ENCODE measurements at places on chromosomes 3 and 15.

GRCh38 chr3:38950581-38950980 is 101.2 kb downstream of the SCN11A start:
- no peak for DNase-seq

GRCh38 chr15:61227269-61227949 is 1.7 kb downstream of the RORA start:
- no peak for DNase-seq

- no peak for DNase-seq
Observed at GRCh38 chr15:90570643-90571042, 40.9 kb downstream of the CRTC3 start.

DNA sequence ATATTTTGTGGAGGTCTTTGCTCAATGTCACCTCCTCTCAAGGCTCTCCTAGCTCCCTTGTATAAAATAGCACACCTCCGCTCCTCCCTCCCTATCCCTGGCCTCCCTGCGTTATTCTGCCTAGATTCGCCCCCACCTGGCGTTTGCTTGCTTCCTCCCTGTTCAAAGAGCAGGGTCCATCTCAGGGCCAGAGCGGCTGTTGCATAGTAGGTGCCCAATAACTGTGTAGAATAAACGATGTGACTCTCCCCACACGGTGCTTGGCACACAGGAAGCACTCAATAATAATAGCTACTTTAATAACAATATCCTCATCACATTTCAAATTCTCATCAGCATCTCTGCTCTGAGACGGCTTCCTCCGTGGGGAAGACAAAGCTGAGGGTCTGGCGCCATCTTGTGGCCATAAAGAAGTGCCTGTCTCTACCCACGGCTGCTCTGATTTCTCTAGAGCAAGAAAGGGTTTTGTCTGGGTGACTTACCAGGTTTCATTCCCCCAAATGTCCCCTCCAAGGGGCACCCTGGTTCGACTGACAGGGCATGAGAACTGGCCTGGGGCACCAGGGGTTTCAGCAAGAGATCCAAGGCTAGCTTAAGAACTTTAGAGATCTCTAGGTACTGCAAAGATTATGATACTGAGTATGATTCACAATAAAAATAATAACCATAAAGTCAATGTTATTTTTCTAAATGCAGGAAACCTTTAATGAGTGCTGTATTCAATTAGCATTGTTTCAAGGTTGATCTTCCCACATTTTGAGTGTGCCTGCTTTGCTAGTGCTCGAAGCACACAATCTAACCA is 16.1 kb downstream of the CD276 start:
- peak; percentile 79 for DNase-seq

GRCh38 chr3:138429665-138430064 is 4.8 kb upstream of the ESYT3 start:
- DNase-seq = no peak

- DNase-seq = no peak
Observed at GRCh38 chr15:60130398-60130797, 126.3 kb downstream of the FOXB1 start.

DNA sequence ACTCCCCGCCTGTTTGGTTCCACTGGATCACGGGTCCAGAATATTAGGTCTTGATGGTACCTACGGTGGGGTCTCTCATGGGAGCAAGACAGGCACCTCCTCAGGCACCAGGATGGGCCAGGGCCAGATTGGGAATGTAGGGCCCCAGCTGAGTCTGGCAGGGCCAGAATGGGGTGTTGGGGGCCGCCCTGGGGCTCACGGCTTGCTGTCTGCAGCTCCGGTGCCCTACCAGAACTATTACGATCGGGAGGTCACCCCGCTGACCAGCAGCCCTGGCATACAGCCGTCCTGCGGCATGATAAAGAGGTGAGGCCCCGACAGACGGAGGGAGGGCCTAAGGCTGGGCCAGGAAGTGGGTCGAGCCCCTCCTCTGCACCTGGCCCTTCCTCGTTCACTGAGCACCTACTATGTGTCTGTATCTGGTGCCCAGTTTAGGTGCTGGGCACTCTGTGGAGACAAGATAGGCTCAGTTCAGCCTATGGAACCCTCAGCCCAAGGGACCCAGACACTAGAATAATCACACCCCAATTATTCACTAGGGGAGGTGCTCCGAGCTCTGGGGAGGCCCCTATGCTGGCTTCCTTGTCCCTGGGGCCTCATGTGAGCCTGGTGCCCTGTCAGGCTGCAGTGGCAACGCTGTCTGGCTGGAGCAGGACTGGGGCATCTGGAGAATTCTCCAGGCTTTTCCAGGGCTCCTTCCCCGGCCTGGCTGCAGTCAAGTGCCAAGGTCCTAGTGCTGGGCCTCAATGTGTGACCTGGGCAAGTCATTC is 37.9 kb downstream of the PSTPIP1 start:
- no peak for DNase-seq

DNA sequence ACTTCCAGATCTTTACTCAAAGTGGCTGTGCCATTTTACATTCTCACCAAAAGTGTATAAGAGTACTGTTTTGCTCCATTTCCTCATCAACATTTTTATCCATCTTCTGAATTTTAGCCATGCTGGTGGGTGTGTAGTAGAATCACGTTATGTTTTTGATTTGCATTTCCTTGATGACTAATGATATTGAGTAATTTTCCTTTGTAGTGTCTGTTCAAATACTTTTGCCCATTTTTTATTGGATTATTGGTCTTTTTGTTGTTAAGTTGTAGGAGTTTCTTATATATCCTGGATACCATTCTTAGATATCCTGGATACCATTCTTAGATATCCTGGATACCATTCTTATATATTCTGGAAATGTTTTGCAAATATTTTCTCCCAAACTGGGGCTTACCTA is 344.9 kb downstream of the LRRC3B start:
- DNase-seq = no peak

DNA sequence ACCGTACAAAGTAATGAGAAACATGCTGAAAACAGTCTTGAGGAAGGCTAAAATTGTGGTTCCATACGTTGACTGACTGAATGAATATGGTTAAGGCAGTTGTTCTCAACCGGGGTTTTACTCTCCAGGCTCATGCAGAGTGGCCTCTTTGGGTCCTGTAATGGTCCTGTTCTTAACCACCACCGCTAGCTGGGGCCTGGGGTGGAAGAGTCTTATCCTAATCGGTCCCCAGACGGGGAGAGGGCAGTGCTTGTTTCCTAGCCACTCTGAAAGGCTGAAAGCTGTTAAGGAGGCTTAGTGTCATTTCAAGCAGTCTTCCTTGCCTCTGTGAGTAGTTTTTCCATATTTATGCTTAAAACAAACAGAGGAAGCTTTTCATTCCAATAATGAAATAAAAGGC is 32.0 kb downstream of the SELENOT start:
- no peak for DNase-seq

- no peak for DNase-seq
Observed at GRCh38 chr15:40567111-40567510, 2.0 kb upstream of the RPUSD2 start.

DNA sequence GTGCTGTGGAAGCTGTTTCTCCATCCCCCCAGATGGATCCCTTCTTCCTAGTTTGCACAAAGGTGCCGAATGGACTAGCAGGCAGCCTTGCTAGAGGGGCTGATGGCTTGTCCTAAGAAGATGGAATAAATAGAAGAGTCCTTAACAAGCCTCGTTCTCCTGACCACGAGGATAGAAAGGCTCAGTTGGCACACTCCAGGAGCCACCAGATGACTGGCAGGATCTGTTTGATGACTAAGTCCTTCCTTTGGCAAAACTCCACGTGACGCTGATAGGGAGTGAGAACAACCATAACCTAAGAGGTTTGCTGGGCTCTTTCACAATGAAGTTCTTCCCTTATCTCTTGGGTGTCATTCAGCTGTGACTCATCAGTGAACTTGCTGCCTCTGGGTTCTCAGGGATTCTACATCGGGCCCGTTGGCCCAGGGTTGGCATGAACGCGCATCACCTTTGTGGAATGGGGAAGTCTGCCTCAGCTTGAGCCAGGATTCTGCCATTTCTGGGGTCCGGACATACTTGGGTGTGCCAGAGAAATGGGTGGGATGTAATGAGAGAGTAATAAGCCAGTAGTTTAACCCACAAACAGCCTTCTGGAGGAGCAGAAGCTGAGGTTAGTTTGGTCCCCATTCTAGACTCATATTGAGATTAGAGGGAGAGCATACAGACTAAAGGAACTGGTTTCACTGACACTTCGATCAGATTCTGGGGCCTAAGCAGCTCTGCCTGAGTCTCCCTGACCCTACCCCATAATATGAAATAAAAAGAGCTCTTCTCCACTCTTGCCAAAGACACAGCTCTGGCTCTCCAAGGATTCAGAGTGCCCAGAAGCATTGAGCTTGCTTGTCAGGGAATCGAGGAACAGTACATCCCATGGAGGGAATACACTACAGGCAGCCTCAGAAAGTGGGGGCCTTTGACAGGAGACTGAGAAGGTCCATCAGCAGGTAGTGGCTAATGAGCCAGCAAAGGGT is 2.0 kb upstream of the MELTF start:
- no peak for DNase-seq

- no peak for DNase-seq
Observed at GRCh38 chr15:31341496-31342195, 15.0 kb downstream of the KLF13 start.

- DNase-seq = peak; percentile 82
Observed at GRCh38 chr3:129282727-129283327, 4.2 kb downstream of the HMCES start.

DNA sequence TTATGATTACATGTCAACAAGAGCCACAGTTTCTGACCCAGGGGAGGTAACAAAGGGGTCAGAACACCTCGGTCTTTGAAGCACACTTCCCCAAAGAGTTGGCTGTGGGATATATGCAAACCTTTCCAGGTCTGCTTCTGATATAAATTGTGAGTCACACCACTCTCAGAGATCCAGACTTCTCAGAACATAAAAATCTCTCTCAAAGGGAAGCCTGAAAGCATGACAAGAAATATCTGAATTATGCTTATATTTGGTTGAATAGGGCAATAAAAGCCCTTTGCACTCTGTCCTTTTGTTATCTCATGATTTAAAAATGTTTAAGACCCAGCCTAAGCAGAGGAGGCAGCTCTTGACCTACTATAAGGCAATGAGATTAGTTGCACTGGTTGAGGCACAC is 56.8 kb downstream of the MYH15 start:
- no peak for DNase-seq

DNA sequence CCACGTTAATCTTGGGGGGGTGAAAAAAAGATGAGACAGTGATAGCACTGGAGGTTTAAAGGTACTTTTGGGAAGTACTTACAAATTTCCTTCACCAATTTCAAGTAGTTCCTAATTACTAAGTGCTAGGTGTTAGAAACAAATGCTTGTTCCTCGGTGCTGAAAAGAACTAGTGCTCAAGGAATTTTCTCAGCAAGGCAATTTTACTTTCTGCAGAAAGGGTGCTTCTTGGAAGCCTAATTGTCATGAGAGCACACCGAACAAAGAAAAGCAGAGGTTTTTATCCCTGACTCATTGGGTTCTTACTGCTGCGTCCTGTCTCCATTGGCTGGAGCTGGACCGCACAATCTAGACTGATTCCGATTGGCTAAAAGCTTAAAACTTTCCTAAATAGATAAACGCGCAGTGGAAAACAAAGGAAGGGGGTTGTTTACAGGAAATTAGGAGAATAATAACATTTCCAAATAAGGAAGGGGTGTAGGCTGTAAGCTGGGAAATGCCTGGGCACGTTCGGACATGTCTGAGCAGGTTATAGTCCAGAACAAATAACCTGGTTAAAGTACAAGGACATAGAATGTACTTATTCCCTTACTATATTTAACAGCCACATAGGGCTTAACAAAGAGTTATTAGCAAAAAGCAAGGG is 49.6 kb downstream of the CHD2 start:
- DNase-seq = no peak

- peak; percentile 76 for DNase-seq
Observed at GRCh38 chr15:67833710-67834511, 5.9 kb downstream of the RNU6-1 start.

GRCh38 chr3:28544831-28545230 is 196.2 kb upstream of the AZI2 start:
- no peak for DNase-seq

DNA sequence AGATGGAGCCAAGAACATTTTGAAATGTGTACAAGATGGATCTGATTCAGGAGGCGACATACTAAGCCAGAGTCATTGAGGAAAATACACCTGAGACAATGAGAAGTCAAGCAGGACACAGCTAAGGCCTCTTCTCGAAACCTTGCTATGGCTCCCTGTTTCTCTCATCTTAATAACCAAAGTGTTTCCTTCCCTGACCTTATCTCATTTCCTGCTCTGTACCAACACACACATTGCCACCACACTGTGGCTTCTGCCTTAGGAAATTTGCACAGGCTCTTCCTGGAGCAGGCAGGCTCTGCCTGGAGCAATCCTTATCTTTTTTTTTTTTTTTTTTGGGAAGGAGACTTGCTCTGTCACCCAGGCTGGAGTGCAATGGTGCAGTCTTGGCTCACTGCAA is 36.6 kb downstream of the OXSM start:
- DNase-seq = no peak

DNA sequence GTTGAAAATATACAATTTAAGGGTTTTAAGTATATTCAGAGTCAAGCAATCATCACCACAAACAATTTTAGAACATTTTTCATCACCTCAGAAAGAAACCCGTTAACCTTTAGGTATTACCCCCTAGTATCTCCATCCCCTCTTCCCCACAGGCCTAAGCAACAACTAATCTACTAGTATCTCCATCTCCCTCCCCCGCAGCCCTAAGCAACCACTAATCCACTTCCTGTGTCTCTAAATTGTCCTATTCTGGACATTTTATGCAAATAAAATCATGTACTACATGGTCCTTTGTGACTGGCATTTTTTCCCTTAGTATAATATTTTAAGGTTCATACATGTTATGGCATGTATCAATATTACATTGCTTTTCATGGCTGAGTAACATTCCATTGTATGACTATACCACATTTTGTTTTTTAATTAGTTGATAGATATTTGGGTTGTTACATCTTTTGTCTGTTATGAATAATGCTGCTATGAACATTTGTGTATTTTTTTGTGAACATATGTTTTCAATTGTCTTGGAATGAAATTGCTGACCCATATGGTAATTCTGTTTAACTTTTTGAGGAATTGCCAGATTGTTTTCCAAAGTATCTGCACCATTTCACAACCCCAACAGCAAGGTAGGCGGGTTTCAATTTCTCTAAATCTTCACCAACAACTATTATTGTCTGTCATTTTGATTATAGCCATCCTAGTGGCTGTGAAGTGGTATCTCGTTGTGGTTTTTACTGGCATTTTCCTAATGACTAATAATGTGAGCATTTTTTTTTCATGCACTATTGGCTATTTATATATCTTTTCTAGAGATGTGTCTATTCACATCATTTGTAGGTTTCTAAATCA is 215.6 kb upstream of the CD96 start:
- no peak for DNase-seq

GRCh38 chr3:182315313-182315712 is 478.0 kb upstream of the ATP11B start:
- DNase-seq = no peak

GRCh38 chr3:183818706-183819624 is 6.4 kb downstream of the MAP6D1 start:
- DNase-seq = no peak

DNA sequence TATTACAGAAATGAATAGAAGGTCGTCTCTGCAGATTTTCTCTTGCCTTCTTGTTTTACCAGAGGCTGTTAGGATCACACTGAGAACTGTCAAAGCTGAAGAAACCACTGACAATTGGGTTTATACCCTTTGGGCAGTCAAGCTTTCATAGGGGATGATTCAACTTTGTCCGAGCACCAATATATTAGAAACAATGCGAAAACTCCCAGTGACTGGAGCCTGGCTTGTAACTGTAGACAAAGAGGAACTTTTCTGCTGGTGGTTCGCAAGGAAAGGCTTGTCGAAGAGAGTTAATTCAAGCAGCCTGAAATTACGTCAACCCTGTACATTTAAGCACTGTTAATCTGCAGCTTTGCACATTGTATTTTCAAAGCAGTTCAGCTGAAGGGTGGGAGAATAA is 193.2 kb upstream of the ZNF385D start:
- DNase-seq = no peak

Data from GM10248 (cell line).